ENCODE measurements at places on chromosomes 11 and 22.

DNA sequence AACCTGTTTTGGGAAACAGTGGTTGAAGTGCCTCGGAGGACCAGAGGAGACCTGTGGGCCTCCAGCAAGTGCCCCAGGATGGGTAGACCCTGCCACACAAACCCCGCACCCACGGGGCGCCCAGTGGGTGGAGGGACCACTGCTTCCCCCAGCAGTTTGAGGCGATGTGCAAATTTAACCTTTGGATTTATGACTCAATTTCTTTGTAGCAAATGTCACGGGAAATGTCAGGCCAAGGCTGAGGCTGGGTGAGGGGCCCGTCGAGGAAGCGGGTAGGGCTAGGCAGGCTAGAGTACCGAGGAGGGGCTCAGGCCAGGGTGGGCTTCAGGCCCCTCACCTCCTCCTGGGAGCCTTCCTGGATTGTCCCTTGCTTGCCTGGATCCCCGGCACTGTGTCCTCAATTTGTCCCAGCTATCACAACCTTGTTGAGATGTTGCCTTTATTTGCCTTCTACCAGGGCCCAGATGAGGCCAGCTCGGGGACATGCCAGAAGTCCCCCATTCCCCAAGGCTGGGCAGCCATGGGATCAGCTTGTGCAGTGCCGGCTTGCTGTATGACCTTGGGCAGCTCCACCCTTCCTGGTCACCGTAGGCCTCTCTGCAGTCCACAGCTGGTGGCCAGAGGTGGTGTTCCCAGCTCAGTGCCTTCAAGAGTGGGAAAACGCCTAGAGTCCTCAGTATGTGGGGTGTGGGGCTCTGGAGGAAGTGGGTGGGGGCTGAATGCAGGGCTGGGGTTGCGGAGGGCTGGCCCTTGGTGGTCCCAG lies 39.5 kb upstream of the PRODH start:
- no peak for DNase-seq

GRCh38 chr11:18699269-18699596 lies 654 bp downstream of the TMEM86A start:
- DNase-seq = no peak

DNA sequence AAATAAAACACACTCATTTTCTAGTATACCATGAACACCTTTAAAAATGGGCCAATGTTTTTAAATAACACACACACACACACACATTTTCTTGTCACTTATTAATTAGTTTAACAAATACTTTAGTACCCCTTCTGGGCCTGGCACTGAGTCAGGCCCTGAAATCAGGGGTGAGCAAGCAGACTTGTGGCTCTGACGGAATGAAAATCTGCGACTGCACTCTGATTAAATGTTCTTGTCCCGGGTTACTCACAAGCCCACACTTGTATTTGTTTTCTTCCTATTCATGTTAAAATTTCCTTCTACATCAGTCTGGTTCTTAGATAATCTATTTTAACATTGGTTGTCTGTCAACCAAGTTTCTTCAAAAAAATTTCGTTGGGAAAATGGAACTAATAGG lies 43.0 kb upstream of the PDGFD start:
- no peak for DNase-seq

- DNase-seq = no peak
Measured at GRCh38 chr11:2911088-2911784, 18.0 kb downstream of the PHLDA2 start.

DNA sequence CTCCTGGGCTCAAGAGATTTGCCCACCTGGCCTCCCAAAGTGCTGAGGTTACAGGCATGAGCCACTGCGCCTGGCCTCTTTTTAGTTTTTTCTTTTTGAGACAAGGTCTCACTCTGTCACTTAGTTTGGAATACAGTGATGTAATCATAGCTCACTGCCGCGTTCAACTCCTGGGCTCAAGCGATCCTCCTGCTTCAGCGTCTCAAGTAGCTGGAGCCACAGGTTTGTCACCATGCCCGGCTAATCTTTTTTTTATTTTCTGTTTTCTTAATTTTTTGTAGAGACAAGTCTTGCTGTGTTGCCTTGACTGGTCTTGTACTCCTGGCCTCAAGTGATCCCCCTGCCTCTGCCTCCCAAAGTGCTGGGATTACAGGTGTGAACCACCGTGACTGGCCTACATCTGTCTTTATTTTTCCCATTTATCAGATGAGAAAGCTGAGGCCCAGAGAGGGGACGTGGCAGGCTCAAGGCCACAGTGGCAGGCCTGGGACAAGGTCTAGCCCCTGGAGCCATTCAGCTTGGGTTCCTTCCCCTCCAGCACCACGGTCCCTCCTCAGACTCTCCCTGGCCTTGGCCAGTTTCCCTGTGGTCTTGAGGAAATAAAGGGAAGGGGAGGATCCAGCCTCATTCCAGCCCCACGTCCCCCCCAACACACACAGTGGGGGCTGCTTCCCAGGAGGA lies 2.8 kb upstream of the KDELR3 start:
- no peak for DNase-seq

DNA sequence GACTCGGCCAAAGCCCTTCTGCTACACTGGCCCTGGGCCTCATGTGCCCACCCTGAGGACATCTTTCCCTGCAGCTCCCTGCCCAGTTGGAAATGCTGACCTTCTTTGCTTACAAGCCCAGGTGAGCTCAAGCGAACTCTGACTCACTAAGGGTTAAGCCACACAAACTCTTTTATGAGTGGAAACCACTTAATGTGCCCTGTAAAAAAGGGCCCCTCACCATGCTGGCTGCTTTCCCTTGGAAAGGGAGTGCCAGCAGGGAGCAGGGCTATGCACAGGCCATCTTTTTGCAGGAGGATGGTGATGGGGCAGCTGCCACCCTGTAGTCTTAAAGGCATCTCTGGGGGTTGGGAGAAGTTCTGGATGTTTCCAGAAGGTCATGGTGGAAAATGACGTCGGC lies 18.7 kb downstream of the EHF start:
- no peak for DNase-seq

DNA sequence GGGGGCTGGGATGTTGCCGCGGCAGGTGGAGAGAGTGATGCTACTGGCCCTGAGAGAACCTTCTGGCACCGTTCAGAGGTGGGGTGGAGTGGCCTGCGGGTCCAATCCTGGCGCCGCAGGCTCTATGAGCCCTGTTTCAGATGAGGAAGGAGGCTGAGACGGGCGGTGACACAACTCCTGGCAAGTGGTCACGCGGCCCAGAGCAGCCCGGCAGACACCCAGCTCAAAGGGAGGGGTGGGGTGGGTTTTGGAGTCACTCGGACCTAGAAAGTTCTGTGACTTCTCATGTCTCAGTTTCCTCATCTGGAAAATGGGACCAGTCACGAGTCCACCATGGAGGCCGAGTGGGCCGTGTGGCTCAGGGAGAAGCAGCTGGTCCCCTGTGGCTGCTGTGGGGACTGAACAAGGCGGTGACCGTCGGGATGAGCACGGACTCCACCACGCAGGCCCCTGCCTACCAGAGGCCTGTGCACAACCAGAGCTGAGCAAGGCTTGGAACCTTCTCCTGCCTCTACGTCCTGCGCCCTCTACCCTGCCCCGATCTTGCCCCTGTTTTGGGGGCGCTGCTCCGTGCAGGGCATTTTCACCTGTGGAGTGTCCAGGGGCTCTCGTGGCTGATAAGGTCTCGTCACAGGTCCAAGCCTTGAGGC lies 3.7 kb downstream of the TSPO start:
- DNase-seq = no peak

GRCh38 chr11:31646216-31646615 lies 136.6 kb downstream of the ELP4 start:
- no peak for DNase-seq

- peak; percentile 35 for DNase-seq
Measured at GRCh38 chr22:38706101-38706900, 557 bp downstream of the GTPBP1 start.

GRCh38 chr11:102971766-102972165 lies 16.2 kb upstream of the MMP13 start:
- no peak for DNase-seq

GRCh38 chr11:110086892-110087309 lies 6.3 kb upstream of the ZC3H12C start:
- DNase-seq = no peak

DNA sequence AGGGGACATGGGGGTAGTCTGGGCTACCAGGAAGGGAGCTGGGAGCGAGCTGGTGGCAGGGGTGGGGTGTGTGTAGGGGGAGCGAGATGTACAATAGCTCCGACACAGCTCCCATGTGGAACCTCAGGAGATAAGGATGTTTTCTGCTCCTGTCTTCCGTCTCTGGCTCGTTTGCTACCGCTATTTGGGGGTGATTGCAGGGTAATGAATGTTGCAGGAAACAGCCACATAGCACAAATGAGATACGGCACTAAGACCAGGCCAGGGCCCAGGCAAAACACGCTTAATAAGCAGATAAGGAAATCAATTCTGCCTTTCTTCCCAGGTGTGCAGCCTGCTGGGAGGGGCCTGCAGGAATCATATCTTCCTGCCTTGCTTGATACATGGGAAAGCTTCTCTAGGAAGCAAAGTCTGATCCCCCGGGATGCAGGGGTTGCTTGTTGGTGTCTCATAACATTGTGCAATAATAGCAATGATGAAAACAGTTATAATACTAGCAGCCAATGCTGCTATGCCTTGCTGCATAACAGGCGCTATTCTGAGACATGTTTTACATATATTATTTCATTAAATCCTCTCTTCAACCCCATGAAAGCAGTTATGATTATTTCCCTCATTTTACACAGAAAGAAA lies 158.7 kb downstream of the ST3GAL4 start:
- no peak for DNase-seq

- no peak for DNase-seq
Measured at GRCh38 chr11:112722876-112723275, 238.3 kb upstream of the NCAM1 start.

DNA sequence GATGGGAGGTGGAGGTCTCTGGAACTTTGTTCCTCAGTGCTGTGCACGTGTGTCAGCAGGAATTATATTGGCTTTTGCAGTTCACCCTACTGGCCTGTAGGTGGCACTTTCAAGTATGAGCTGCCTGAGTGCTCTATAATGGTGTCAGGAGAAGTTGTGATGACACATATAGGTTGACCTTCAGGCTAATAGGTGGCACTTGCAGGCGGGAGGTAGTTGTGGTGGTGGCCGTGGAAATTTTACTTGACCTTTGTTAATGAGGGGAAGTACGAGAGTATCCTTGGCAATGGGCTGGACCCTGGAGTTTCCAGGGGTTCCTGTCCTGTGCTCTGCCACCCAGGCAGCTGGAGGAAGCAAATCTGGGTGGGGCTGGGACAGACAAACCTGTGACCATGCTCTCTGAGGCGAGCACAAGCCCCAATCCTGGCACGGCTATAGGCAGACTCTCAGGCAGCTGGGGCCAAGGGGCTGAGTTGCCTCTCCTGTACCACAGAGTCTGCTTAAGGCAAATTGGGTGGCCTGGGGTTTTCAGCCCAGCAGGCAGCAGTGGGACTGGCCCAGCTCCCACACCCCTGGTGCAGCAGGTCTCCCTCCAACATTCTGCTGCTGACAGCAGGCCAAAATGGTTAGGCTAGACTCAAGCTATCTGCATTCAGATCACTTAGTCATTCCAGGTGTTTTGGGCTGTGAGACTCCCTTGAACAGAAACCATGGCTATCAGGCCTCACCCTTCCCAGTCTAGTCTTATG lies 147.5 kb upstream of the CTSC start:
- no peak for DNase-seq

- DNase-seq = no peak
Measured at GRCh38 chr11:92790366-92790765, 179.1 kb upstream of the MTNR1B start.

- no peak for DNase-seq
Measured at GRCh38 chr11:75516886-75517285, 8.9 kb downstream of the GDPD5 start.

DNA sequence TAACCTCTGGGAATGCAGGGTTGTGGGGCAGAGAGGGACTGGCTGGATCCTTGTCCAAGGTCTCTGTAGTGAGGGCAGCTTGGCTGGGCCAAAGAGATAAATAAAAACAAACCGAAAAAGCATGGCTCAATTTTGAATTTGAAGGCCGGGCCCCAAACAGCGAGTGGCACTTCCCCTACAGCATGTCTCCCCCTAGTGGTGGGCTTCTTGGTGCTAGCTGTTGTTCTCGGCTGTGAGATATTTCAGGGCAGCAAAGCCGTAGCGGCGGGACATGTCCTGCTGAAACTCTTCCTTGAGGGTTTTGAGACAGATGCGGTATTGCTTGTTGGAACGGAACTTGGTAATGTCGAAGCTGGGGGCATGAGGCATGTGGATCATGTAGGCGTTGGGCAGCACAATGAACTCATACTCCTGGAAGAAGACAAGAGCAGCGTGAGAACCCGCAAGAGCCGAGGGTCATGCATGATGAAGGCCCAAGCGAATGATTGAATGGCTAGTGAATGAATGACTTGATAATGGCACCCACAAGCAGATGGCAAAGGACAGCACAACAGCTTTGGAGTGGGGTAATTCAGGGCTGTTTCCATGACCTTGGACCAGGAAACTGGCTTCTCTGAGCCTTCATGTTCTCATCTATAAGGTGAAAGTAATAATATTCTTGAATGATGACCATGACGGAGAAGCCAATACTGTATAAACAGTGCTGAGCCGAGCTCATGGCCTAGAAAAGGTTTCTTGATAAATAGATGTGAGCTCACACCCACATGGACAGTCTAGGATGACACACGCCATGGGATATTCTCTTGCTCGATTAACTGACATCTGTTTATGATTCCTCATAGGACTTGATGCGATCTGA lies 216.3 kb upstream of the SYN3 start:
- DNase-seq = no peak

GRCh38 chr11:134398079-134398444 lies 14.0 kb downstream of the B3GAT1 start:
- DNase-seq = peak; percentile 76

DNA sequence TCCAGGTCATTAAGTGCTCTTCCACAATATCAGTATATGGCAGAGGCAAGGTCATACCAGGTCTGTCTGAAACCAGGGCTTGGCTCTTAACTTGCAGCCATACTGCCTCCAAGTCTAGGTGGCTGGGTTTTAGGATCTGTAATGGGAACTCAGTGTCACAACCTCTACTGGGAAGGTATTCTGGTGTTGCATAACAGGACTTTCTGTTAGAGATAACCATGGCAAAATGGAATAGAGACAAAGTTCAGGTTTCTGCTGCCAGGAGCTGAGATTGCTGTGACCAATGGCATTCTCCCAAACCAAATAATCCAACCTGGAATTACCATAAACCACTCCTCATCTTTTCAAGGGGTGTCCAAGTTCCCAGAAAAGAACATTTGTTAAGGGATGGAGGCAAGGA lies 6.8 kb upstream of the SAA1 start:
- DNase-seq = no peak

DNA sequence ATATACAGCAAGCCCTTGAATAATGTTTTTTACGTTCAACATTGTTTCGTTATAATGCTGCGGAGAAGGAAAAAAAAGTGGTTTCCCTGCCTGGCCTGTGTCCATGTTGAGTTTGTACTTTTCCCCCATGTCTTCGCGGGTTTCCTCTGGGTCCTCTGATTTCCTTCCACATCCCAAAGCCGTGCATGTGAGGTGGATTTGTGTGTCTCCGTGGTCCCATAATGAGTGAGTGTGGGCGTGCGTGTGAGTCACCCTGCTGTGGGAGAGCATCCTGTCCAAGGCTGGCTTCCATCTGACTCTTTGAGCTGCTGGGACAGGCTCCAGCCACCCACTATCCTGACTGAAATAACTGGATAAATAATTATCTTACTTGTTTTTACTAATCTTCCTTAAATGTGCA lies 29.6 kb upstream of the SNX19 start:
- DNase-seq = no peak

GRCh38 chr11:118136801-118137200 lies 15.8 kb downstream of the SCN4B start:
- DNase-seq = no peak
